ENCODE measurements at places on chromosomes 3 and 15.

DNA sequence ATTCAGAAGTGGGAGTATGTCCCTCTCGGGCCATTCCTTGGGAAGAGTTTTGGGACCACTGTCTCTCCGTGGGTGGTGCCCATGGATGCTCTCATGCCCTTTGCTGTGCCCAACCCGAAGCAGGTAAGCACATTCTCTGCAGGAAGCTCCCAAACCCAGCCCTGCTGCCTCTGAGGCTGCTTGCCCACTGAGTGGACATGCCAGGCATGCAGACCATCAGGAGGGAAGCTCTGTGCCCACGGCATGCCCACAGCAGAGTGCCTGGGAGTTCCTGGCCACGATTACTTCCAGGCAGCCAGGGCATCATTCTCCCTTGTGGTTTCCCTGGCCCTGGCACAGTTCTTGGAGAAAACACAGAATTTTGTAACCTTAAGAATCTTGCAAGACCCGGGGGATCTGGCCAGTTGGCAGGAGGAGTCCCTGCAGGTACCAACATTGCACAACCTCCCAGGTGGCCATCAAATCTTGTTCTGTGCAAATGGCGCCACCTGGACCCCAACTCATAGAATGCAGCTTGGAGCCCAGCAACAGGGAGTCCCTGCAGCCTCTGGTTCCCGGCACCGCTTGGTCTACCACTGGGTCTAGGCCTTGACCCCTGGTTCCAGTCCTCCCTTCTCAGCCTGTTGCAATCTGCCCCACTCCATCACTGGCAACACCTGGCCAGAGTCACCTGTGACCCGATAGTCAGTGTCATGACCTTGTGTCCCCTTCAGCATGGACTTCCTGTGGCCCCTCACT lies 20.4 kb downstream of the FAH start:
- DNase-seq = peak; percentile 65

DNA sequence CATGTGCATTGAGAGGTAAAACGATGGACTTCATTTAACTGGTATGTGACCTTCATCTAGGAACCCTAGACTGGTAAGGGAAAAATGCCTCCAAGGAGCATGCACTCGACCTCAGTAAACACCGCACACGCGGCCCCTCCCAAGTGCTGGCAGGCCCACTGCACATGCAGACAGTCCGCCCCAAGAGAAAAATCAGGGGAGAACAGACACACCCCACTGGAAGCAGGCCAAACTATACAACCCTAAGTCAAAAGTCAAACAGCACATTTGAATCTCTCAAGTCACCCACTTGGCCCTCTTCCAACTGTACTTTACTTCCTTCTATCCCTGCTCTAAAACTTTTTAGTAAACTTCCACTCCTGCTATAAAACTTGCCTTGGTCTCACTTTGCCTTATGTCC lies 250.1 kb upstream of the HES1 start:
- no peak for DNase-seq

GRCh38 chr3:116591236-116591635 lies 118.3 kb upstream of the TUSC7 start:
- DNase-seq = no peak

- DNase-seq = no peak
These were observed 7.6 kb downstream of the MFGE8 start for GRCh38 chr15:88905576-88905975.

GRCh38 chr3:127038466-127038865 lies 55.6 kb downstream of the PLXNA1 start:
- DNase-seq = no peak

GRCh38 chr3:181956122-181956521 lies 244.4 kb downstream of the SOX2 start:
- DNase-seq = no peak

GRCh38 chr15:64009798-64010261 lies 36.5 kb downstream of the DAPK2 start:
- DNase-seq = no peak

DNA sequence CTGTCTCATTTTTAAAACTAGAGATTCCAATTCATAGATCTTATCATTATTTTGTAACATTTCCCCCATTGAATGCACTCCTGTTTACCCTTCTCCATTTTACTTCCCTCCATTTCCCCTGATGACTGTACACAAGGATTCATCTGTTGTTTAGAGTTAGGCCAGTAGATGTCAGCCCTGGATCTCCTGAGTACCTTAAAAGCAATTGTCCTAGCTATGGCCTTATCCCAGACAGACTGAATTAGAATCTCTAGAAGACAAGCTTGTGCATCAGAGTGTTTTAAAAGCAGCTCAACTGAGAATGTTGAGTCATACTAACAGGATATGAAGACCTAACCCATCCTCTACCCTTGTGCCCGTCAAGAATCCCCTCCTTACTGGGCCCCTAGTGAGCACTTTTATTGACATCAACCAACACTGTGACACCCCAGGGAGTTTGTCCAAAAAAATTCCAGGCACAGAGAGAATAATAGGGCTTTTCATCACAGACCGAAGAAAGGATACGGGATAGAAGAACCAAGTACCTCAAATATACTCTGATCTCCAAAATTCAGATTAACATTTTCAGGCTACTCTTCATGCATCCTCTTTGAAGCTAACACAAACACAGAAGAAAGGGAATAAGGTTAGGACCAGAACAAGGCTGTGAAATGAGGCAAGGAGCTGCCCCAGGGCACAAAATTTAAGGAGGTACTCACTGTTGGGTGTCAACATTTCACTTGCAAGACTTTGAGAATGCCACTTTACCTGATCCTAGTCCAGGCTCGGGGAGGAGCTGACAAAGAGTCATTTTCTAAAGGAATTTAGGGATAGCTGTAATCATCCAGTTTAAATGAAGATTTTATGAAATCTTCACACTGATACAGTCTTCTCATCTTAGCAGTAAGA lies 17.1 kb downstream of the ZBED2 start:
- DNase-seq = peak; percentile 70

DNA sequence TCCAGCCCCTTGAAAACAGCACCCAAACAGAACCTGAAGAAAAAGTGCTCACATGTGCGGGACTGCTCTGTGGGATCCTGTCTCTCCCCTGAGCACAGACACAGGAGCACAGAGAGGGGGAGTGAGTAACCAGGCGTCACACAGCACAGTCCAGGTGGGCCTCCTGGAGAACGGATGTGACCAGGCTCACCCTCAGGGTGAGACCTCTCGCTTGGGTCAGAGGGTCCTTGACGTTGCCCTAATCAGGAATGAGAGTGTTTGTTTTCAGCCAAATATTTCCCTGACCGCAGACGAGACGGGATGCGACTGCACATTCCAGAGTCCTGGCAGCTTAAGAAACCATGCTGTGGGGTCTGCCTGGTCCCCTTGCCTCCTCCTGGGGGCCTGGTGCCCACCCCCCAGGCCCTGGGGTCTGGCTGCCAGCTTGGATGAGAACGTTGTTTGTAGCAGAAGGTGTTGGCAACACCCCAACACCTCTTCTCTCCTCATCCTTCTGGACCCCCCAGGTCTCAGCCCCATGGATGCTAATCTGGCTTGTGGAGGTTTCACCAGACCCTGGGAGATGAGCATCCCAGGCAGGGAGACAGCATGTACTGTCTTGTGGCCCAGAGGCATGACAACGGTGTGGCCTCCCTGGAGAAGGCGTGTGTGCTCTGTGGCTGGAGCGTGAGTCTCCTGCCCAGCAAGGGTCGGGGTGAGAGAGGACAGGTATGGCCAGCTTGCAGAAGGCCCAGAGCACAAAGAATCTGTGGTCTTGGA lies 42.1 kb upstream of the SLC6A6 start:
- DNase-seq = no peak

Measured in HTR-8/SVneo (cell line).